ENCODE measurements at places on chromosomes 11 and 22. TPM values are rescaled to one million over a fixed set of nuclear protein-coding genes. Genes with fewer than 3 reads are reported as not detected.
A peak's percentile ranks its signal among the peaks of the same experiment; 100 is the strongest.

DNA sequence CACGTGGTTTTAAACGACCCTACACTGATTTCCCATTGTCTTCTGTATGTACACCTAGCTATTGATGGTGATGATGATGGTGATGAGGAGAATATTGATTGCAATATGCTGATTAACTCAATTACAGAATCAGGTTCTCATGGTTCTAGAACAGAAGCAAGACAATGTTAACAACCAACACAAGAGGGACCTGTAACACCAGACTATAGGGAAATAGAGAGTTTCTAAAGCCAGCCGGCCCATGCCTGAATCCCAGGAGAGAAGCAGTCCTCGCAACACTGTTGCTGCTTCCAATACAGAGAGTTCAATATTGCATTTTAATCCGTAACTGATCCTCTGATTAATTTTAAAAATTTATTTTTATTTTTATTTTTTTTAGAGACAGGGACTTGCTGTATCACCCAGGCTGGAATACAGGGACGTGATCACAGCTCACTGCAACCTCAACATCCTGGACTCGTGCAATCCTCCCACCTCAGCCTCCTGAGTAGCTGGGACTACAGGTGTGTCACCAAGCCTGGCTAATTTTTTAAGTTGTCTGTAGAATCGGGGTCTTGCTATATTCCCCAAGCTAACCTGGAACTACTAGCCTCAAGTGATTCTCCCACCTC is 22.2 kb upstream of the UBASH3B start:
- peak; percentile 69 for DNase-seq

TMEM132A gene
- 20.5 TPM for total RNA-seq

- no peak for DNase-seq
Measured at GRCh38 chr11:132349811-132350733, 979.7 kb downstream of the NTM start.

GRCh38 chr11:32225571-32226285 is 134.9 kb downstream of the RCN1 start:
- no peak for DNase-seq

- DNase-seq, result no peak
Measured at GRCh38 chr11:34825315-34825669, 90.9 kb downstream of the APIP start.

Measured in MCF 10A (cell line).